ENCODE measurements at places on chromosomes 6 and 20. TPM values are rescaled to one million over a fixed set of nuclear protein-coding genes. Genes with fewer than 3 reads are reported as not detected.

The ULBP2 gene
- 0.53 TPM for total RNA-seq

The MYB gene
- 8.8 TPM for total RNA-seq

The TGM3 gene
- total RNA-seq = not detected

The TCF19 gene
- 81.0 TPM for total RNA-seq

The ID4 gene
- not detected for total RNA-seq
